ENCODE measurements at places on chromosomes 1 and 21. TPM values are rescaled to one million over a fixed set of nuclear protein-coding genes. Genes with fewer than 3 reads are reported as not detected.
A peak's percentile ranks its signal among the peaks of the same experiment; 100 is the strongest.

DNA sequence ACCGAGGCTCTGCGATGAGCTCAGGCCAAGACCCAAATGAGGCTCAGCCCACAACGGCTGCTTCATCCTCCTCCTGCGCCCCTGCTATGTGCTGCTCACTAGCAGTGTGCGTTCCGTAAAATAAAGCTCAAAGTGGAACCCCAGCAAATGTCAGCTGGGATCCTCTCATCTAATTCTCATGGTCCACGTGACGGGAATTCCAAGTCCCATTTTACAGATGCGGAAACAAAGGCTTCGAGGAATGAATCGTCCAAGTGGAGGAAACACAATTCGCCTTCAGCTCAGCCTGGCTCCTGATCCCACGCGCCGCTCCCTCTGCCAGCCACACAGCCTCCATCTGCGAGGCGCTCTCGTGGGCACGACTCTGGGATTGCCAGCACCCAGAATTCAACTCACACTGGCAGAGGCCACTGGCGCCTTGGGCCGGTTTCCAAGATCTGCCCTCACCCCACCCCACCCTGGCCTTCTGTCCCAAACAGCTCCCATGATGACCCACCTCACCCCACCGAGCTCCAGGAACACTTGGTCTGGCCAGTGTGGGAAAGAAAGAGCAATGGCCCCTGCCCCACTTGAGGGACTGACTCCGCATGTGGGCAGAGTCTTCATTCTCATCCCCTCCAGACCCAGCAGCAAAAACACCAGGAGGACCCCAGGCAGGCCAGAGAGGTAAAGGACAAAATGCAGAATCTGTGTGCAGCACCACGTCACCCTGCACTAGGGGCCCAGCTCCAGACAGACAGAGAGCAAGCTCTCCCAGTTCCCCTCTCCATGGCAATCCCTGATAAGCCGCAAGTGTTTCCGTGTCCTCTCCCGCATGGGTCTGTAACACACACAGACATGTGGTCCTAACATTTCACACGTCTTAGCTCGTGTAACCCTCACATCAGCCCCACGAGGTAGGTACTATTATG is 10.5 kb downstream of the CASZ1 start:
- peaks cover 74% of the 10 kb centered on the region for H3K4me1 ChIP-seq
- peak overlapping the region; percentile 46 for H3K27ac ChIP-seq
- no peaks in the 10 kb centered on the region for H3K27me3 ChIP-seq
- no peak overlapping the region for H3K4me3 ChIP-seq
- no peak for DNase-seq

DNA sequence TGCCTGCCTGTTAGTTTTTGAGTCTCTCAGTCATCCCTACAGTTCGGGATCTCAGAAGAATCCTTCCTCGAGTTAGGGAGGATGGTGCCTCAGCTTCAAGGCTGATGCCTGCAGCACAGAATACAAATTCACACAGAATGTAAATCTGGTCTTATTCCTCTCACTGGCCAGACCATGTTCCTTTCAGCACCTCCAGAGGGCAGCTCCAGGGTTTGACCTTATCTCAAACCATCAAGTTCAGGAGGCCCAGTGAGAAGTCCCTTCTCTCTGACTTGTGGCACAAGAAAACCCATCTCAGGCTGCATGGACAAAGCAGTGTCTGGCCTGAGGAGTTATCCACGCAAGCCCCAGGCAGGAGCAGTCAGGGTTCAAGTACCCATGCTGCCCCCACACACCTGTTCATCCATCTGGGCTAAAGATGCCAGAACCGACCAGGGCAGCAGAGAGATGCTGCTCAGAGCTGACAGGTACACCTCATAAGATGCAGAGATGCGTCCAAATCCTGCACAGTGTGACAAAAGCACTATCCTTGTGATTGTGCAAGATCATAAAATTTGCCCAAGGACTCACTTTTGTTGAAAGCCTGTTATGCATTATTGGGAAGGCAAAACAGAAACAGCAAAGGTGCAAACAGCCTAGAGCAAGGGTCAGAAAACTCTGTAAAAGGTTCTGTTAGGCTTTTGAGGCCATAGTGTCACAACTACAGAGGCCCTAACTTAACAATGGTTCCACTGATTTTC is 49.8 kb downstream of the BCAR3 start:
- DNase-seq: no peak
- H3K27me3 ChIP-seq: no peaks in the 10 kb centered on the region
- no peaks in the 10 kb centered on the region for H3K36me3 ChIP-seq
- H3K4me1 ChIP-seq: no peaks in the 10 kb centered on the region

Gene FMO3
- 0.48 TPM for total RNA-seq

DNA sequence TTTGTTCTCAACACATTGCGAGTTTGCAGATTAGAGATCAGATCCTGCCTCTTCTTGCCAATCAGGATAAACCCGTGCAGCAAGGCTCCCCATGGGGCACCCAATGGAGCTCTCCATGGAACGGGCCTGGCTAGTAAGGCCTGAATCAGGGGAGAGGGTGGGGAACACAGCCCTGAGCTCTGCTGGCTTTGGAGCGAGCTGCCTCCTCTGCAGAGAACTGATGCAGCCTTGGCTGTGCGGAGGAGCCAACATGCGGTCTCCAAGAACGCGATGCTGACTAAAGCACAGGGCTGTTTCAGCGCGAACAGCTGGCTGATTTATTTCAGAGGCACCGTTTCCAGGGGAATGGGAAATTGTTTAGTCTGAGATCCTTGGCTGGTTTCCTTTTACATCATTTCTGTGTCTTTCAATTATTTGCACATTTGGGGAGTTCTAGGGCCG is 139.7 kb downstream of the TSEN15 start:
- H3K4me3 ChIP-seq: no peak overlapping the region
- no peak overlapping the region for H3K27ac ChIP-seq
- H3K36me3 ChIP-seq: no peaks in the 10 kb centered on the region
- no peaks in the 10 kb centered on the region for H3K27me3 ChIP-seq
- H3K4me1 ChIP-seq: no peaks in the 10 kb centered on the region
- DNase-seq: peak; percentile 54

- H3K4me1 ChIP-seq: peaks cover 30% of the 10 kb centered on the region
- DNase-seq: no peak
- no peaks in the 10 kb centered on the region for H3K27me3 ChIP-seq
- no peaks in the 10 kb centered on the region for H3K36me3 ChIP-seq
These were observed 4.1 kb downstream of the LEPR start for GRCh38 chr1:65424573-65424889.

GRCh38 chr21:14382486-14382834 is 486 bp downstream of the HSPA13 start:
- peaks cover 4% of the 10 kb centered on the region for H3K36me3 ChIP-seq
- no peak for DNase-seq
- peaks cover 19% of the 10 kb centered on the region for H3K4me1 ChIP-seq
- H3K27me3 ChIP-seq: no peaks in the 10 kb centered on the region
- H3K4me3 ChIP-seq: peak overlapping the region; percentile 81

- no peaks in the 10 kb centered on the region for H3K36me3 ChIP-seq
- H3K4me1 ChIP-seq: no peaks in the 10 kb centered on the region
- no peak overlapping the region for H3K4me3 ChIP-seq
- H3K27ac ChIP-seq: no peak overlapping the region
- no peak for DNase-seq
These were observed 19.9 kb downstream of the FAM89A start for GRCh38 chr1:231020139-231020601.

- peak overlapping the region; percentile 95 for H3K27ac ChIP-seq
- H3K4me3 ChIP-seq: peak overlapping the region; percentile 72
- H3K36me3 ChIP-seq: no peaks in the 10 kb centered on the region
- H3K27me3 ChIP-seq: no peaks in the 10 kb centered on the region
- H3K4me1 ChIP-seq: peaks cover 60% of the 10 kb centered on the region
- DNase-seq: no peak
These were observed 119.1 kb upstream of the JUN start for GRCh38 chr1:58902830-58903513.

DNA sequence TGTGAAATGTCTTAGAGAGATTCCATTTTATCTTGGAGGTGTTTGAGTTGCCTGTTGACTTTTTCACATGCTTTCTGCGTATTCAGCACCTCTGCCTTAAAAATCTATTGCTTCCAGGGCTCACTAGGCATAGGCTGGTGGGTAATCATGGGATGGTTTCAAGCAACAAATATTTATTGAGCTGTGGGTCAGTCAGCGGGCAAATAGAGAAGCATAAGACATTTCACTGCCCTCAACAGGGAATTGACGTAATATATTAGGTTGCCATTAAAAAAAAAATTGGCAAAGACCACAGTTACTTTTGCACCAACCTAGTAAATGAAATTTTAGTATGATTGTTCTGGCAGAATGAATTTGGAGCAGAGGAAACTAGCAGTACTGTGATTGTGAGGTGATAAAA is 44.3 kb upstream of the NBL1 start:
- no peaks in the 10 kb centered on the region for H3K36me3 ChIP-seq
- H3K27ac ChIP-seq: no peak overlapping the region
- no peaks in the 10 kb centered on the region for H3K27me3 ChIP-seq
- no peak overlapping the region for H3K4me3 ChIP-seq
- H3K4me1 ChIP-seq: peaks cover 30% of the 10 kb centered on the region
- no peak for DNase-seq

Measured in psoas muscle (tissue), 8 donors.